ENCODE measurements at places on chromosomes 16 and 17. TPM values are rescaled to one million over a fixed set of nuclear protein-coding genes. Genes with fewer than 3 reads are reported as not detected.

The UBN1 gene
- 33.5 TPM for total RNA-seq

The MYH1 gene
- total RNA-seq, result not detected

The ORAI3 gene
- total RNA-seq, result 85.8 TPM

The OR2C1 gene
- not detected for total RNA-seq

The TBC1D3K gene
- not detected for total RNA-seq

The CHAD gene
- not detected for total RNA-seq

The EFCAB13 gene
- total RNA-seq, result 0.51 TPM

The PPL gene
- 13.3 TPM for total RNA-seq

The AANAT gene
- total RNA-seq, result not detected

The CMTM2 gene
- total RNA-seq, result not detected

The TP53TG3 gene
- total RNA-seq, result not detected

The CTCF gene
- total RNA-seq, result 13.1 TPM

The KRTAP1-5 gene
- total RNA-seq, result not detected

The KRT27 gene
- not detected for total RNA-seq

The CCL4 gene
- not detected for total RNA-seq

The MPV17L gene
- total RNA-seq, result not detected

The CD300E gene
- total RNA-seq, result not detected

The TSNAXIP1 gene
- total RNA-seq, result 0.26 TPM

The PSMD11 gene
- 42.5 TPM for total RNA-seq

The GIT1 gene
- 30.5 TPM for total RNA-seq

The SLC25A19 gene
- 5.0 TPM for total RNA-seq

The OGFOD3 gene
- total RNA-seq, result 24.5 TPM

The CDRT4 gene
- total RNA-seq, result 0.12 TPM

The ZPBP2 gene
- not detected for total RNA-seq

The C16orf96 gene
- 0.09 TPM for total RNA-seq

The SLC5A11 gene
- not detected for total RNA-seq

The ADAD2 gene
- total RNA-seq, result not detected

The EVI2B gene
- total RNA-seq, result under 0.01 TPM
